ENCODE measurements at places on chromosomes 1 and 21. TPM values are rescaled to one million over a fixed set of nuclear protein-coding genes. Genes with fewer than 3 reads are reported as not detected.

- DNase-seq: no peak
Observed at GRCh38 chr1:48876330-48876785, 99.7 kb upstream of the BEND5 start.

DNA sequence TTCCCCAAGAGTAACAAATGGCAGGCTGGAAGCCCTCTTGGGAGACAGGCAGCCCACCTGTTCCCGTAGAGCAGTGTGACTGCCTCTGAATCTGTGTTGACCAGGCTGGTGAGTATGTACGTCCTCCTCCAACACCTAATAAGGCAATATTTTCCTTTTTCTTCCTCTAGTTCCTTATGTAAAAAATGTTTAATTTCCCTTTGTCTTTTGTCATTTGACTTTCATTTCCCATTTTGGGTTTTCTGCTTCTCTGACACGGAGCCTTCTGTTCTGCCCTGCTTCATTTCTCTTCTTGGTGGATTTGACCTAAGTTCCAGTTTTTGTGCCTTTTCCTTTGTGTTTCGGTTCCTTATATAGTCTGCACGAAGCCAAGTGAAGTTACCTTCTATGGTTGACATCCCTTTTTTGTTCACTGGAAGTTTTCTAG, 65.8 kb upstream of the ATF3 start:
- no peak for DNase-seq

OR6N1 gene
- polyA plus RNA-seq: not detected

DNA sequence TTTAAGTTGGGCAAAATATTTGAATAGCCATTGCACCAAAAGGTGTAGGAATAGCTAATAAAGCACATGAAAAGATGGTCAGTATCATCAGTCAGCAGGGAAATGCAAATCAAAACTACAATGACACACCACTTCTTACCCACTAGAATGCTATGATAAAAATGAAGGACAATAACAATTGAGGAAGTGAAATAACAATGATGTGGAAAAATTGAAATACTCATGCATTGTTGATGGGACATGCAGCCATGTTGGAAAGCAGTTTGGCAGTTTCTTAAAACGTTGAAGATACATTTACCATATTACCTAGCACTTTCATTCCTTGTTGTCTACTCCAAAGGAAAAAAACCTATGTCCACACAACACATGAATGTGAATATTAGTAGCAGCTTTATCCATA, 28.4 kb downstream of the HSD3B1 start:
- no peak for DNase-seq

- no peak for DNase-seq
Observed at GRCh38 chr1:78092643-78093042, 46.9 kb downstream of the GIPC2 start.

DNA sequence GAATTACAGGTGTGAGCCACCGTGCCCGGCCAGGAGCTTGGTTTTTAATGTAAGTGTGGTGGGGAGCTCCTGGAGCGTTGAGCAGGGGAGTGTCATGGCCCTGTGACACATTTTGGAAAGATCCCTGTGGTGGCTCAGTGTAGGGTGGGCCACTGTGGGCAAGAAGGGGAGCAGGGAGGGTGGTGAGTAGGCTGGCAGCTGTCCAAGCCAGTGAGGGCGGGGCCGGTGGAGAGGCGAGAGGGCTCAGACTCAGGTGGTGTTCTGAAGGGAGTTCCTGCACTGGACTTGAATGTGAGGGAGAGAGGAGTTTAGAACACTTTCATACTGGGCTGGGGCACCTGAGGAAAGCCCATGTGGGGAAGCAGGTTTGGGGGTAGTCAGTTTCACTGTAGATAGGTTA, 3.1 kb upstream of the EVA1B start:
- no peak for DNase-seq

DNA sequence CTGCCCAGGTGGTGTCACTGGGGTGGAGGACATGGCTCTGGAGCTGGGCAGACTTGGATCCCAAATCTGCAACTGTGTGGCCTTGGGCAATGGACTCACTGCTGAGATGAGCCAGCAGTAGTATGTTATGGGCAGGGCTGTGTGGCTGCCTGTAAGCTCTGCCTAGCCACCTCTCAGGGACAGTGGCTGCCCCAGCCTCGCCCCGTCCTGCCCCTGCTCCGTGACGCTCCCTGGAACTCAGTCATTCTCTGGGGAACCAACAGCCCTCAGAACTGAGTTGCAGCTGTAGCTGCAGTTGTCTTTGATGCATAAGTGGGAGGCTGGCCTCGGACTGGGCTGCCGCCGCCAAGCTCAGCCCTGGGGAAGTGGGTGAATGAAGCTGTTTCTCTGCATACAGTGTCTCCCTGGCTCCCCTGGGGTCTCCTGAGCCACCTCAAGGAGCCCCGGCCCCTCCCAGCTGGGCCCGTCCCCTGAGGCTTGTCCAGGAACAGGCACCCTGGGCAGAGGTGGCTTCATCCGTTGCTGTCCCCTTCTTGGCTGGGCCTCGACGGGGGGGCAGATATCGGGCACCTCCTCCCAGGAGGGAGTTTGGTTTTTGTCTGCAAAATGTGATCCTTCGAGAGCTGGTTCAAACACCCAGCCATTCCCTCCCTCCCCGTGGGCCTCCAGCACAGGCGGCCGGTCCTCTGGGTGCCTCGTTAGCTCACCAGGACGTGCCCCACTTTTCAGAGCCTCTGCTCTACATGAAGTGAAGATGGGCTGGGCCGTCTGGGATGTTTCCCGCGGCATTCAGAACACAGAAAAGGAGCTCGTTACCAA, 26.2 kb upstream of the PLCH2 start:
- DNase-seq: no peak

TAF12 gene
- 42.4 TPM for polyA plus RNA-seq

DNA sequence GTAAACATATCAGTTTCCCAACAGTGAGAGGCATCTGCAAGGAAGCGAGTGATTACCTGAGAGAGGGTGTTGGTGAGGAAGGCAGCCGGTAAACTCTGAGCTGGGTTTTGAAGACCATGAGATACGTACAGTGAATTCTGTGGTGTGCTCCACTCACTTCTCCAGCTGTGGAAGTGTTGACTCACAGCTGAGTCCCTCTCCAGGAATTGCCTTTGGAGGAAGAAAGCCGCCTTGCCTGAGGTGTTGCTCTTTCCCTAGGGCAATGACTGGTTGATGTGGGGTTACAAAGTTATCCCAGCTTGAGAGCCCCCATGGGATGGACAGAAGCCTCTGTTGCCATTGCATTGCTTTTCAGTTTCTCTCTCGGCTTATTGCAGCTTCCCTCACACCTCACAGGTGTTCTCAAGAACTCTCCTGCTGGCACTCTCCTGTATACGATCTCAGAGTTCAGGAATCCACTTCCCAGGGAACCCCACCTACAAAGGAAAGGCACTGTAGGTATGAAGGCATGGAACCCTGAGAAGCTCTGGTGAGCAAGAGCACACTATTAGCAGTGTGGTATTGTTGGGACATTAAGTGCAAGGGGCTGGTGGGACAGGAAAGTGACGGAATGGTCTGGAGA, 10.8 kb downstream of the NHLH1 start:
- no peak for DNase-seq

DNA sequence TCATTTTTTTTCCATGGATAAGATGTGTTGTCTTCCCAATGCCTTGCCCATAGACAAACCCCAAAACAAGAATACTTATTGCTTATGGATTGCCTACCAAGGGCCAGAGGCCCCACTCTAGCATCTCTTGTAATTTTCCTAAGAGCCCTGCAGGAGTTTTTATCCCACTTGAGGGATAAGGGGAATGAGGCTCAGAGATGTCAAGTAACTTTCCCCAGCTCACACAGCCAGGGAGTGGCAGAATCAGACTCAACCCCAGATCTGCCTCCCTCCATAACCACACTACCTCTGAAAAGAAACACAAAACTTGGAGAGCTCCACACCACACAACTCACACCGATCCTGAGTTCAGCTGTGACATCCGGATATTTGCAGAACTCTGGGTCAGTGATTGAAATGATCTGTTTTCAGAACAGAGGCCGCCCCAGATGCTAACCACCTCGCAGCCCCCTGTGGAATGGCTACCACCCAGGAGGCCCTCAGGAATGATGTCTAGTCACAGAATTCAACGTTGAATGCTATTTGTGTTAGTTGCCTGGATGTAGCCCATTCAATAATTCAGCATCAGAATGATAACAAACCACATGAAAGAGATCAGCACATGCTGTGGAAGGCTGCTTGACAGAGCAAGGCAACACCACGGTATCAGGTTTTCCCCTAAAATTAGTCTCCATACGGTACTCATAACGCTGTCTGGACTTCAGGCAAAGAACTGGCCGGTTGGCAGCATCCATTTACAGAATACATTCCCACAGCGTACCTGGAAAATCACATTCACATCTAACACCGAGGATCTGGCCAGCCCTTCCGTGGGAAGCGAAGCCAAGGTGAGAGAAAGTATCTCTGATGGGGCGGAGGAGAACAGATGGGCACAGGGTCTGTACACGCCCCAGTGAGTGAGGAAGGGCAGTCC, 231.9 kb downstream of the TOMM20 start:
- DNase-seq: no peak

TFF1 gene
- polyA plus RNA-seq: not detected

CFHR5 gene
- not detected for polyA plus RNA-seq

DNA sequence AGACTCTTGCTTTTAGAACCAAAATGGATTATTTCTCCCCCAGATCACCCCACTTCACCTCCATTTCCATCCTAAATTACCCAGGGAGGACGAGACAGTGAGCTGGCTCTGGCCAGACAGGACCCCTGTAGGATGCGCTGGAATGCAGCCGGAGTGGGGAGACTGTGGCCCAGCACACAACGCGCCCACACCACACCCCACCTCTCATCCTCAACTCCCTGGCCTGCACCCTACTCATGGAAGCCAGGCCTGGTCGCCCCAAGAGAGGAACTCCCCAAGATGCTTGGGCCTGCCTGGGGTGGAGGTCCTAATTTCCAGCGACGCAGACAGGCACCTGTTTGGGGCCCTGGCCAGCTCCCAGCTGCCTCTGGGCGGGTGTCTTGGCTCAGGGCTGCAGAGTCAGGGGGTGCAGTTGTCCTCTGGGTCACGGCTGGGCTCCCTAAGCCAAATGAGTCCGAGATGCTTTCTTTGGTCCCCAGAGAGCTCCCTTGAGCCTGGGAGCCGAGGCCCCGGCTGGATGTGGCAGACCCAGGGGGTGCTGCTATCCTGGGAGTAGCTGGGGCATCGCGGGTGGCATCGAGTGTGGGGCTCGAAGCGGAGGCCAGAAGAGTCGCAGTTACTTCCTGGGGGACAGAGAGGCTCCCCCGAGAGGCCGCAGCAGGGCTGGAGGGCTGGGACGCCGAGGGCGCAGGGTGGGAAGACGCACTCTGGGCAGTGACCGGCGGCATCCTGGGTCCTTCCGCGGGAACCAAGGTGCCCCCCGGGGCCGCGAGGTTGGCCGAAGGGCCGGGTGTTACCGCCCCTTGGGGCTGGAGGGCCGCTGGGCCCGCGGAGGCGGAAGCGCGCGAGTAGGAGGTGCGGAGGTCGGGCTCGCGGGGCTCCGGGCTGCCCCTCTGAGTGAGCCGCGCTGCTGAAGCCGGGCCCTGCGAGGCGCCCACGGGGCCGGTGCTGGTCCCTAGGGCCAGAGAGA, 10.4 kb downstream of the CLEC20A start:
- no peak for DNase-seq

Data from naive thymus-derived CD8-positive, alpha-beta T cell (primary cell).